Activated T-helper 9 cell treated with anti-CD3 and anti-CD28 coated beads, Interleukin-2, amount 50 U/mL, for 16 hours (primary cell): ENCODE measurements at places on chromosomes 5 and 9.

- DNase-seq, result no peak
Observed at GRCh38 chr9:25308549-25308948, 369.7 kb downstream of the TUSC1 start.

- DNase-seq, result no peak
Observed at GRCh38 chr5:97049175-97049574, 93.2 kb downstream of the LIX1 start.

GRCh38 chr9:76988941-76989340, 30.5 kb upstream of the FOXB2 start:
- DNase-seq, result no peak

- no peak for DNase-seq
Observed at GRCh38 chr5:151461312-151461711, 13.9 kb downstream of the SLC36A1 start.

DNA sequence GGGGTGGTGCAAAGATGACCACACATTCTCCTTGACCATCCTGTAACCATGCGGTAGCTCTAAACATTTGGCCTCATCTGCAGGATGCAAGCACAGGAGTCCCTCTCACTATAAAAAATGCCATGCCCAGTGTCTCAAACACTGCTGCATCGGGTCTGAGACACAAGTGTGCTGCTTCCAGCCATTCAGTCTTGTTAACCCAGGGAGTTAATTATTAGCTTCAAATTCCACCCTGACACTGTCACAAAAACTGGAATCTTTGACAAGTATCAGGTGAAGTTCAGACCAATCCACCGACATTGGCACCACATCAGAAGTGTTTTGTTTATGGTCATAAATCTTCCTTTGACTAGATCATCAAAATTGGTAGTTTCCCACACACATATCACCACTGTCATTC, 119.1 kb upstream of the RASEF start:
- DNase-seq, result no peak

DNA sequence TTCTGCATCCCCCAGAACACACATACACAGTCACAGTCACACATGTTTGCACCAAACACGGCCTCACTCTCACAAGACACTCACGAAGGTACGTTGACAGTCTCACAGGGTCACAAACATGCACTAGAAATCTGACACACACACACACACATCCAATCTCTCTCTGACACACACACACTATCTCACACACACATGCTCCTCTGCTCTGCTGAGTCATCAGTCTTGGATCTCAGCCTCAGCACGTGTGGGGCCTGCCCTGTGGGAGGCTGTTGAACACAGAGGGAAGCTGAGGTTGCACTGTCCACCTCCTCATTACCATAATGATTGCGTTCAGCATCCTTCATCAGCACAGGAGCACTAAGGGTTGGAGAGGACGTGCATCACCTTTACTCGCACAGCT, 188.8 kb downstream of the MTRR start:
- DNase-seq, result no peak

DNA sequence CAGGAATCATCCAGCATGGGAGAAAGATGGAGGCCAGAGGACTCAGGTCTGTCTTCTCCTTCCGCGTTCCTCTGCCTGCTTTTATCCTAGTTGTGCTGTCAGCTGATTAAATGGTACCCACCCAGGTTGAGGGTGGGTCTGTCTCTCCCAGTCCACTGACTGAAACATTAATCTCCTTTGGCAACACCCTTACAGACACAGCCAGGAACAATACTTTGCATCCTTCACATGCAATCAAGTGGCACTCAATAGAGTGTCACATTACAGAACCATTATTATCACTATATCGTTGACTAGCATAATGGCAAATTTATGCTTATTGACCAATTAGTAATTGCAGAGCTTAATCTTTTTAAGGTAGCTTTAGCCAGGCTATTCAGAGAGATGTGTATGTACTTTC, 64.8 kb downstream of the UNC13B start:
- DNase-seq, result no peak

- no peak for DNase-seq
Observed at GRCh38 chr5:56686337-56687195, 128.8 kb upstream of the MAP3K1 start.

GRCh38 chr9:112349008-112349333, 15.6 kb upstream of the PTBP3 start:
- no peak for DNase-seq

DNA sequence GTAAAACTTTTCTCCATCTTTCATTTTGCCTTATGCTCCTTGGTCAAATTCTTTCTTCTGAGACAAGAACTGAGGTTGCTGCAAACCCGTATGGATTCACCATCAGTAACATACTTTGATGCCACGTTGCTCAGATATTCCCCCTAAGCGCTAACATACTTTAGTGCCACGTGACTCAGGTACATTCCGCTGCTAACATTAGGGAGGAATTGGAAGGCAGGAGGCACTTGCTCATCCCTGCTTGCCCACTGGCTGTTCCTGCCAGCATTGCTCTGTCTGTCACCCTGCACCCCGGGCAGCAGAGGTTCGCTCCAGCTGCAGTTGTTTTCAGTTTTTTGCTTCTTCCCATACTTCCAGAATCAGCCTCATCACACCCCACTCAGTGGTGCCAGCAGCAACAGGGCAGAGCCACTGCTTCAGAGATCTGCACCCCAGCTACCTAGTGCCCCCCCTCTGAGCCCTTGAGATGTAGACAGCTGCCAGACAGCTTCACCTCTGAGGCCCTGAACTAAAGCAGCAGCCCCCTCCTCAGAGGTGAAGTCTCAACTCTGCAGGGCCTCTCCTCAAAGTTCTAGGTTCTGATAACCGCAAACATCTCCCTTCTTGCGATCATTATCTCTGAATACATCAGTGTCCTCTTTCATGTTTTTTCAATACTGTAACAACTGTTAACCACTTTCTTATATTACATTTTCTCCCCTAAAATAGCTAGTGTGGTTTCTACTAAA, 228.0 kb upstream of the KIF2A start:
- DNase-seq, result no peak

GRCh38 chr5:95779611-95780010, 42.9 kb downstream of the GLRX start:
- DNase-seq, result no peak

DNA sequence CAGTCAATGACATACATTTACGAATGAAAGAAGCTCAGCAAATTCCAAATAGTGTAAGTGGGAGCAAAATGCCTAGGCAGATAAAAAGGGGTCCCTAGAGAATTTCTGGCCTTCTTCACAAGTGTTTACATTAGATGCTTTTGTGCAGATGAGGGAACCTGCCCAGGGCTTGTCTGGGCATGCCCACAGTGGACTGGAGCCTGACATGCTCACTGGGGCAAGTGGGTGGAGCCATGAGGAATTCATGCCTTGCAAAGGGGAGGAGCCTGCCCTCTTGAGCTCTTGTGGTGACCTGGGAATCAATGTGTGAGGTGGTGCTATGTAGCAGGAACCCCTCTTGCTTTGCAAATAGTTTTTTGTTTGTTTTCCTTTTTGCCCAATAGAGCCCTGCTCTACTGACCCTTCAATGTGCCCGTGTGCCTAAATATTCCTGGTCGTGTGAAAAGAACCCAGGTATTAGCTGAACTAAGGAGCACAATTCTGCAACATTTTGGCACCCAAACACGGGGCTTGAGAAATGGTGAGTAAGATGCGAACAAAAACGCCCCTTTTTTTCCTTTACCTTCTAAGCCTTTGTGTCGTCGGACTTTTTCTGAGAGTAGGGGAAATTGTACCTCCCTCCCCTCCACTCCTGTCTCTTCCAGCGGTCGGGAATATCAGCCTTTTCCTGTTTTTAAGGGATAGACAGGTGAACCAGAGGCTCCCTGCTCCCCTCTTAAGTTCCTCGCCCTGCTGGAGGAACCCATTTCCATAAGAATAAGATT, 433.8 kb upstream of the CDH9 start:
- DNase-seq, result no peak

DNA sequence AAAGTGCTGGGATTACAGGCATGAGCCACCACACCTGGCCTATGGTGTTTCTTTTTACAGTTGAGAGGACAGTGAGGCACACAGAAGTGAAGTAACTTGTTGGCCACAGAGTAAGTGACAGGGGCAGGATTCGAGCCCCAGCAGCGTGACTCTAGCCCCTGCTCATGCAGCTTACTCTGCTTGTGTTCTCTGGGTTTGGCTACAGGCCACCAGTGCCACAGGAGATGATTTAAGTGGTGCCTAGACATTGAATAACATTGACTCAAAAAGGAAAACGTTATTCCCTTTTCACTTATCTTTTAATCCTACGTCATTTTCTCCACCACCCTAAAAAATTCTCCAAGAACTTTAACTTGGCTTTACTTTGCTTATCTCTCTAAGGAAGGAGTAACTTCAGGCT, 61.4 kb downstream of the SNX24 start:
- DNase-seq, result no peak

DNA sequence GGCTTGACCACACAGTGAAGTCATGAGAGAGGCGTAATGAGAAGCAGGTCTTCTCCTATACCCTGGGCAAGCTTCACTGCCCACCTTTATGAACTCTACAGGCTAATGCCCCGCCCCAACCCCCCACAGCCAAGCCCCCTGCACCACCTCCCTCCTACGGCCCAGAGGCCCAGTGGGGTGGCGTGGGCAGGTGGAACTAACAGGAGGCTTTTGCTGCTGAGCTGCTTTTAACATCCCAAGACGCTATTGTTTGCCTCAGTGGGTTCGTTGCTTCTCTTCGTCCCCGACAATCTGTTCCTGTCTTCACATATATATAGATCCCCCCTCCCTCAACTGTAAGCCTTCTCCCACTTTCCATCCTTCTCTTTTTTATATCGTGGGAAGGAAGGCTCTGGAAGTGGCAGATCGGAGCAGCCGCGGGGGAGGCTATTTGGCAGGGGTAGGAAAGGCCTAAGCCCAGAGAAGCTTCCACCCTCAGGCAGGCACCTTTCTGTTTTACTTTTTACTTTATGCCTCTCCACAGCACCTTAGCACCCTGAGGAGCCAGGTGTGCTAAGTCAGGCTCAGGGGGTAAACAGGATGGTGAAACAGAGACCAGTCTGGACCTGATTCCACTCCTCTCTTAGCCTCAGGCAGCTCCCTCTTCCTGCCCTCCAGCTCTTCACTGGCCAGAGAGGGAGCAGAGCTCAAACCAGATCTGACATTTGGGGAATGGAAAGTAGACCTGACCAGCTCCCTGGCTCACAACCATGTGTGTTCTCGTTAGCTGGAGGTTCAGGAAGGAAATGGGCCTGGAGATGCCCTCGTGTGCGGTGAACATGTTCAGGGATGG, 26.5 kb downstream of the CD74 start:
- DNase-seq, result no peak

GRCh38 chr5:139462586-139463276, at the start of gene ECSCR:
TSS of gene ECSCR (minus strand) at chr5:139462743. CDS start at chr5:139462670, 73 bp downstream.
- no peak for DNase-seq

- DNase-seq, result no peak
Observed at GRCh38 chr9:97415146-97415545, 3.2 kb downstream of the TDRD7 start.

DNA sequence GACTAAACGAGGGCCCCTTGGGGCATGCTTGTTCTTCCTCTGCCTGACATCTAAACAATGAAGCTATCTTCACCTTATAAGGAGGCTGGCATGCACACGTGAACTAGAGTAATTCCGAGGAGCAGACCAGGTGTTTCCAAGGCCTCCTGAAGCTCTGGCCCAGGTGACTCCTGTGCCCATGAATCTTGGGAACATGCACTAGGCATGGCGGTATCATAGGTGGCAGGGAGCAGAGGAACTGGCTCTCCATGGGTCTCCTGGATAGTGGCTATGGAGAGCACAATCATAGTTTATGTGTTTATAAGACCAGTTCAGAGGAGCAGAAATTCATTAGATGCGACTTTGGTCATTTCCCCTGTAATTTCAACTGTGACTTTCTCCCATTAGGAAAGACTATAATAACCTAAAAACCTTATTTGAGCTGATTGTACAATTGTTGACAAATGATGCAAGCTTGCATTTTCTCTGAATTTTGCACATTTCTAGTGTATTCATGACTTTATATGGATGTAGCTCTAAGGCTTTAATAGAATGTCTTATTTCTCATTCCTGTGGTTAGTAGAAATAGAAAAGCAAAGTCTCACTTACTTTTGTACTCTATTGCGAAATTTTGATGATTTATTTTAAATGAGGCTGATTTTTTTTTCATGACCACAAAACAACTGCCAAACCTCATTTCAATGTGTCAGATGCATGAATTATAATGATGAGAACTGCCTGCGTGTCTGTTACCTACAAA, 135.3 kb upstream of the RPS23 start:
- DNase-seq, result no peak

- DNase-seq, result no peak
Observed at GRCh38 chr9:96649620-96650324, 5.3 kb downstream of the PRXL2C start.
